ENCODE measurements at places on chromosomes 5 and 9.

DNA sequence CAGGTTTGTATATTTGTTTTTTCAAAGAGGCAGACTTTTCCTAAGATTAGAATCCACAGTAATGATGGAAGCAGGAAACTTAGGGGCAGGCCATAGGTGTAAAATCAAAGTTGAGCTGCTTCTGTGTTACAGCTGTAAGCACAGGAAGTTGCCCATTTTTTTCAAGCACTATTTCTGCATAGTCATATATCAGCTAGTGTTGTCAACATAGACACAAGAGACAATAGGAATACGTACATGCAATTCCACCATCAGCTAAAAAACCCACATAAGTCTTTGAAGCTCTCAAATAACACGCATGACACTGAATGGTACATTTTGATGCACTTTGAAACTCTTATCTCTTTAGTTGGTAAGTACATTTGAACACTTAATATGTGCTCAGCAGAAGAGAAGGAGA lies 20.2 kb upstream of the SMIM15 start:
- no peak for DNase-seq

GRCh38 chr9:99868845-99869244 lies 37.6 kb upstream of the STX17 start:
- no peak for DNase-seq

GRCh38 chr5:60161340-60161934 lies 267.9 kb upstream of the PDE4D start:
- peak; percentile 27 for DNase-seq

DNA sequence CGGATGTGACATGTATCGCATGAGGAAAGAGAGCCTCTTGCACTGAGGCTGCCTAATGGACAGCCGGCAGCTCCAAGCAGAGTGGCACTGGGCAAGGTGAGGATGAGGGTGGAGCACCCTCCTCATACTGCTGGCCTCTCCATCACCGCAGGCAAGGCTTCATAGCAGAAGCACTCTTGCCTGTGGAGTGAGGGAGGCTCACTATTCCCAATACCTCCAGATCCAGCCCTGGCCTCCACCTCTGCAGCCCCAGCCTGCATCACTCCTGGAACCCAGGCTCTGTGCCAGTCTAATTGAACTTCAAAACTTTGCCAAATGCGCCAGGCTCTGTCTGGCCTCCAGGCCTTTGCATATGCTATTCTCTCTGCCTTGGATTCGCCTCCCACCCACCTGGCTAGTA lies 29.7 kb upstream of the ARAP3 start:
- no peak for DNase-seq

DNA sequence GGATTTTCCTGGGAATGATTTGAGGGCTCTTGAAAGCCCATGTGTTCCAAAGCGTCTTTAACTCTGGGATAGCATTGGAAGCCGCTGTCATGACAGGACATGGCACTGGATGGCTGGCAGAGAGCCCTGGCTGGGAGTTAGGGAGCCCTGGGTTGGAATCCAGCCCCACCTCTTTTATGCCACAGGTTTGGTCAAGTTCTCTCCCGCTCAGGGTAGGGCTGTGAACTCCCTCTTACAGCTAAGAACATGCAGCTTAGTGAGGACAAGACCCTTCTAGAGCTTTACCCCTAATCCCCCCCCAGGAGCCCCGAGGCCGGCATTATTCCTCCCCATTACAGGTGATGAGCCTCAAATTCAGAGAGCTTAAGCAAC lies 37.2 kb downstream of the OLFML2A start:
- DNase-seq, result no peak

GRCh38 chr5:149257889-149258705 lies 13.6 kb upstream of the AFAP1L1 start:
- DNase-seq, result peak; percentile 35
